ENCODE measurements at places on chromosomes 1 and 21.

GRCh38 chr21:33205476-33205875 is 24.3 kb upstream of the IFNAR2 start:
- no peak for DNase-seq

- DNase-seq, result no peak
These were observed 10.2 kb downstream of the DMRTB1 start for GRCh38 chr1:53469373-53469772.

DNA sequence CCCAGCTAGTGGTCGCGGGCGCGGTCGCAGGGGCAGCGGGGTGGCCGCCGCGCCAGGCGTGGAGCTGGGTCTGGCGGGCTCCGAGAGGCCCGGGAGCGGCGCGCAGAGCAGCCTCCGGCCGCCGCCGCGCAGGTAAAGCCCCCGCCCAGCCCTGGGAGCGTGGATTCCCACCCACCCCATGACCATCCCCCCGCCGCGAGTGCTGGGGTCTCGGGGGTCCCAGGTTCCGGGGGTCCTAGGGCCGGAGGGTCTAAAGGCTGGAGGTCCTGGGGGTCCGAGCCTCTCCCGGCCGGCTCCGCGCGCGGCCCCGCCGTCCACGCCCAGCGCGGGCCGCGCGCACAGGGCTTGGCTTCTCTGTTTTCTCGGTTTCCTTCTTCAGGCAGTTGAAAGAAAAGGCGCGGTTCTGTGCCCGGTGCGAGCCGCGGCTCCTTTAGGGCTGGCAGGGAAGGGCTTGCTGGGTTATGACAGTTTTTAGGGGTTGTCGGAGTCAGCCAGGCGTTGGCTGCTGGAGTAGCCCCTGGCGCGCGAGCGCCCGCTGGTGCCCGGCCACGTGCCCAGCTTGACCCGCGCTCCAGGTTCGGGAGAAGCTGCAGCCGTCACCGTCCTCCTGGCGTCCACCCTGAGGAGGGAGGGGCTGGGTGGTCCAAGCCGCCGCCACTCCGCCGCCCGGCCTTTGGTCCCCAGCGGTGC is 359 bp downstream of the LRRC3 start:
- DNase-seq, result peak; percentile 28

GRCh38 chr1:19352839-19353238 is 40.7 kb downstream of the SLC66A1 start:
- DNase-seq, result no peak

- DNase-seq, result no peak
These were observed 7.0 kb downstream of the TLR5 start for GRCh38 chr1:223136086-223136485.

DNA sequence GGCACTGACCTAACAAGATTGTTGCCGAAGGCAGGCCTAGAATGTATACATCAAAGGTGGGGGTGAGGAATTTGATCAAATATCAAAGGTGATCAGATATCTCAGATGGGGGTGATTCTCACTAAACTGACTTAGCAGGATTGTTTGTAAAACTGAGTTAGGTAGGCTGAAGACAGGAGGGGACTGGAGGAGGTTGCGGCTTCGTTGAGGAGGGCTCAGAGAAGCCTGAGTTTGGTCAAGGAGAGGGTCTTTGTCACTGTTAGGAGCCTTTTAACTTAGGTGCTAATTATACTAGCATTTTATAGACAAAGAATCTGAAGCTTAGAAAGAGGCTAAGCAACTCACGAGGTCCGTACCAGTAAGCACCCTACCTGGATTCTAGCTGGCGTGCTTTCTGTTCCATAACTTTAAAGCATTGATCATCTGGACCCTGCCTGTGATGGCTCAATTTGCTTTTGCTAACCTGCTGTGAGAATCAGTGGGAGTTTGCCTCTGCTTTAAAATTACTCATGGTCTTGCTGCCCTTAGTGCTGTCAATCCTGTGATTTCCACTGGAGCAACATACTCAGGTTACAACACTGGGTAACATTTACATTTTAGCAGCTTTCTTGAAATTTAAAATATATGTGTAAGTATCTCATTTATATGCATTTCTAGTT is 49.8 kb downstream of the ITSN1 start:
- no peak for DNase-seq

DNA sequence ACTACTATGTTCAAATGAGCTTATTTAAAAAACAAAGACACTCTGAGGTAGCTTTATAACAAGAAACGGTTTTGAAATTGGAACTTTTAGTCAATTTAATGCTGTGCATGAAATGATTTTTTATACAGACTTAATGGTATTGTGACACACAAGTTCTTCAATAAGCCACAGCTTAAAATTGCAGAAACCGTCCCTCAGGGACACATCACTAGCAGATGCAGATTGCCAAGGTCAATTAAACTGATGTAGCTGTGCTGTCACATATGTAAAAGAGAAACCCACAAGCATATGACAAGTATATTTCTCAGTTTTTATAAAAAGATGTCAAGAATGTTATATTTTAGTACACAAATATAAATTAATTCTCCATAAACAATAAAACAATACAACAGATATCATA is 366.9 kb downstream of the DPYD start:
- no peak for DNase-seq

DNA sequence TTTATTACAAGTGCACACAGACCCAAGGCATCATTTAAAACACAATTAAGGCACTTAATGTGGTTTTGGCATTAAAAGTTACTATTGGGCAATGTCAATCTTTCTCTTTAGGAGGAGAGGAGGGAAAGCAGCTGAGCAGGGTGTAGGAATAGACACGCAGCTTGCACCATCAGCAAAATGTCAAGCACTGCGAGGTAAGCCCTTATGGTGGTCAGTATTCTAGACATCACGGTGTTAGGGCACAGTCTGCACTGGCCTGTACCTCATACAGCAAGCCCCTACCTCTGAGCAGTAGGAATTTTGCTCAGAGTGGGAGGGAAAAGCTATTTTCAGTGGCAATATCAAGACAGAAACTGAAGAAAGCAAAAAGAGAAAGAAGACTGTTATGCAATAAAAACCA is 62.0 kb upstream of the ESRRG start:
- no peak for DNase-seq

All from neural crest cell (in vitro differentiated cells).